ENCODE measurements at places on chromosomes 16 and 17. TPM values are rescaled to one million over a fixed set of nuclear protein-coding genes. Genes with fewer than 3 reads are reported as not detected.

JUP gene
- total RNA-seq: 58.4 TPM

FBXW10B gene
- total RNA-seq: not detected

SMPD3 gene
- 1.8 TPM for total RNA-seq

PPP1R27 gene
- total RNA-seq: not detected

TNFRSF13B gene
- total RNA-seq: 0.21 TPM

CHST6 gene
- 9.7 TPM for total RNA-seq

CCNF gene
- total RNA-seq: 81.5 TPM

PIRT gene
- total RNA-seq: not detected

GRCh38 chr16:3171181-3171854, 16.7 kb upstream of the OR1F1 start:
- peak; percentile 91 for DNase-seq

DNA sequence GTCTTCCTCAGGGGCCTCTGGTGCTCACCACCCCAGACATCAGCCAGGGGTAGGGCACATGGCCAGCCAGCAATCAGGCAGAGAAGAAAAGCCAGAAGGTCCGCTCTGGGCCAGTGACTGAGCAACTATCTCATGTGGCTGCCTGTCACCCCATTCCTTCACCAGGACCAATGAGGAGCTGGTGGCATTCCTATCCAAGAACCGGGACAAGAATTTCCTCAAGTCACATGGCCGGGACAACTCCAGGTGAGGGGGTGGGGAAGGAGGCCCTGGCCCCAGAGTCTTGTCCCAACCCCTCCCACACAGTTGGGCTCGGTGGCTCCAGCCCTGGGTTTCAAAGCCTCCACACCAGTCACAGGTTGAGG, 9.4 kb downstream of the XYLT2 start:
- DNase-seq: no peak

DNA sequence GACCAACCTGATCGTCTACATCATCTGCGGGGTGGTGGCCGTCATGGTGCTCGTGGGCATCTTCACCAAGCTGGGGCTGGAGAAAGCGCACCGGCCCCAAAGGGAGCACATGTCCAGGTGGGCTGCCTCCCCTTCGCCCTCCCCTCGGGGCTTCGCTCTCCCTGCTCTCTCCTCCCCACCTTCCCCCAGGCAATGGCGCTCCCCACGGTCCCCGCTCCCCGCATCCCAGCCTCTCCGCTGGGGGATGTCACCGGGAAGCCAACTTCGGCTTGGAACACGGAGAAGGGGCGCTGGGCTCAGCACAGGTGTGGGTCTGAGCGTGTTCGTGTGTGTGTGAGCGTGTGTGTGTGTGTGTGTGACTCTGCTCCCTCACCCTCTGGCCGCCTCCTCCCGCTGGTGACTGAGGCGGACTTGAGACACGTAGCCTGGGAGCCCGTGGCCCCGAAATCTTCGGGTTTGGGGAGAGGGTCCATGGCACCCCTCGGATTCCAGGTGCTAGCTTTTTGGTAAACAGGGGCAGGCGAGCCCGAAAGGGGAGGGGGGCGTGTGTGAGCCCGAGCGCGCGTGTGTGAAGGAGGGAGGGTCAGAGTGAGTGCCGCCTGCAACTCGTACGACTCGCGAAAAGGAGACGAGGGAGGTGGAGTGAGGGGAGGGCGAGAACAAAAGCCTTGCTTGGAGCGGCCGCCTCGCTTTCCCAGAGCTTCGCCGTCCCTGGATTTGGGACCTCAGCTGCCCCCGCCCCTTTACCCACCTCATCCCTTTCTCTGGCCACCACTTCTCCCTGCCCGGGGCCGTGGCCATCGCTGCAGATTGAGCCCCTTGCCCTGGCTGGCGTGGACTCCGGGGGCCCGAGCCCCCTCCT, 1.3 kb downstream of the SHISA9 start:
- peak; percentile 82 for DNase-seq

DNA sequence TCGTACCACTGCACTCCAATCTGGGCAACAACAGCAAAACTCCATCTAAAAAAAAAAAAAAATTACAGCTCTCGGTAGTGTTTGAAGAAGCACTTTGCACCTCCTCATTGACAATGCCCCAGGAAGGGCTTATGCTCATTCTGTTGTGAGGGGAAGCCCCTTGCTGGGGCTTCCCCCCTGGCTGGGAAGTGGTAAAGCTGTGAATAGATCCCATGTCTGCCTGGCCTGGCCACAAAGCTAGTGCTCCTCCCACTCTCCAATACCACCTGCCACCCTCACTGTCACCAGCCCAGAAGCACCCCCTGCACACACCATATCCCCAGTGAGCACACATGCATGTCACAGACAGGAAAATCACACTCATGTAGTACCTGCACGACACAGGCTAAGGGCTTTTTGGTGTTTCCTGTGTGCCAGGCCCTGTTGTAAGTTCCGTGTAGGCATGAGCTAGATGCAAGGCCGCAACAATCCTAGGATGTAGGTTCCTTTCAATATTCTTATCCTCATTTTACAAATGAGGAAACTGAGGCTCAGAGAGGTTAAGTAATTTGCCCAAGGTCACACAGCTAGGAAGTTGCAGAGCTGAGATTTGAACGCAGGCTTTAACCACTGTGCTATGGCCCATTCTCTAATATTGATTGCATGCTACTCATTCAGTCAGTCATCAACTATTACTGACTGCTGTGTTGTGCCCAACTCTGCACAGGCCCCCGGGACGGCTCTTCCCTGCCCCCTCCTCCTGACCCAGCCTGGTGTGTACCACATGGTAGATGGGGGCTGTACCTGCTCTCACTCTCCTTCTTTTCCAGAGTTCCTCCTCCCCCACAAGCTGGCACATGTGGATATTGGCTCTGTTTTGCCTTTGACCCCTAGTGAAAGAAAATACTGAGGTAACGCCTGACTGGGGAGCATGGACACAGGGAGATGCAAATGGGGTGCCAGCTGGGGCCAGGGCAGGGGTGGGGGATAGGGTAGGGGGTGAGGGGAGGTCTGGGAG, 11.9 kb upstream of the COL1A1 start:
- peak; percentile 85 for DNase-seq

- DNase-seq: no peak
These were observed 31.4 kb downstream of the ANKFN1 start for GRCh38 chr17:56184650-56185049.

DNA sequence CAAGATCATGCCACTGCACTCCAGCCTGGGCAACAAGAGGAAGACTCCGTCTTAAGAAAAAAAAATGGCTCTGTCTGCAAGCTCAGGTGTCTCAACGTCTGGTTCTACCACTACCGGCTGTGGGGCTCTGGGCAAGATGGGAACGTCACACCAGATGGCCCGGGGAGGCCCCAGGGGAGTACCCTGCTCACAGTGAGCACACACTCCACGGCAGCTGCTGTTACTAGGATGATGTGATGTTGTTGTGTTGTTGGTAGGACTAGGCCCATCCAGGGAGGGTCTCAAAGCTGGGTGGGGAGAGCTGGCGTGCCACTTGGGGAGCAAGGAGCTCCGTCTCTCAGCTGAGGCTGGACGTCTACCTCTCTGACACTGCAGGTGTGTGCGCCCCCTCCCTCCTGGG, 9.4 kb upstream of the NPTX1 start:
- no peak for DNase-seq

GRCh38 chr16:12874186-12874585, 27.2 kb upstream of the SHISA9 start:
- DNase-seq: no peak

GRCh38 chr16:10752843-10753523, 9.3 kb downstream of the NUBP1 start:
- no peak for DNase-seq

GRCh38 chr16:26269673-26270072, 577.9 kb downstream of the HS3ST4 start:
- DNase-seq: no peak

DNA sequence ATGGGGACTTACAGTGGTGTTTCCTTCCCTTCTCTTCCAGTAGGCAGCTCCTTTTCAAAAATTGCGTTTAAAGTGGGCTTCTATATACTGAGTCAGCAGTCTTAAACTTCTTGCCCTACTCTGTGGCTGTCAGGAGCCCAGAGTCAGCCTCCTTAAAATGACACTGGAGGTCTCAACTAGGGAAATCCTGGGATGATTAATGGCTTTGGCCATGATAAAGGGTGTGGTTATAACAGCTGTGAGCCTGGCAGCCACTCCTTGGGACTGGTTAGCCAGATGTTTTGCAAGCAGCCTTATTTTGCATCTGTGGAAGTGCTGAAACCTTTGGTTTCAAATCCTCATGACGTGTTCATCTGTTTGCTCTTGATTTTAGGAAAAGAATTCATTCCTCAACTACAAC, 25.0 kb downstream of the TAC4 start:
- DNase-seq: no peak

- DNase-seq: peak; percentile 56
These were observed 11.8 kb upstream of the CLTC start for GRCh38 chr17:59607817-59608403.

DNA sequence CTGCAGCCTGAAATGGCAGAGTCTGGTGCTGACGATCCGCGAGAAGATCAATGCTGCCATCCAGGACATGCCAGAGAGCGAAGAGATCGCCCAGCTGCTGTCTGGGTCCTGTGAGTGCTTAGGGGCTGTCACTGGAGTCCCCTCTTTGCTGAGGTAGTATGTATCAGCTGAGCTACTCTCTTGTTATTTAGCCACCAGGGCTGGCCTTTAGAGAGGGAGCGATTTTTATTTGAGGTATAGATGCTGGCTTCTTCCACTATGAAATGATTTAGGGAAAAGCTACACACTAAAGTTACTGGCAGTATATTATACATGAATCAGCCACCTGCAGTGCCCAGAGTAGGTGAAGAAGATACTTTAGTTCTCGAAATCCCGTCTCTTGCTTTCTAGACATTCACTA, 2.6 kb downstream of the CDK5RAP3 start:
- no peak for DNase-seq

GRCh38 chr16:86609115-86609514, 30.8 kb downstream of the FOXL1 start:
- DNase-seq: no peak

GRCh38 chr17:61325382-61326073, 74.1 kb upstream of the TBX2 start:
- DNase-seq: no peak

- no peak for DNase-seq
These were observed 20.7 kb downstream of the TMEM235 start for GRCh38 chr17:78252111-78252634.
